ENCODE measurements at places on chromosomes 7 and 10. TPM values are rescaled to one million over a fixed set of nuclear protein-coding genes. Genes with fewer than 3 reads are reported as not detected.

The BHLHA15 gene
- total RNA-seq, result 0.71 TPM

The SLK gene
- 23.6 TPM for total RNA-seq

The CDK6 gene
- total RNA-seq, result 15.2 TPM

The NKX1-2 gene
- not detected for total RNA-seq

All from A549 treated with Mapracorat at 1 μM for 4 hours (cell line).